ENCODE measurements at places on chromosomes 3 and 15.

DNA sequence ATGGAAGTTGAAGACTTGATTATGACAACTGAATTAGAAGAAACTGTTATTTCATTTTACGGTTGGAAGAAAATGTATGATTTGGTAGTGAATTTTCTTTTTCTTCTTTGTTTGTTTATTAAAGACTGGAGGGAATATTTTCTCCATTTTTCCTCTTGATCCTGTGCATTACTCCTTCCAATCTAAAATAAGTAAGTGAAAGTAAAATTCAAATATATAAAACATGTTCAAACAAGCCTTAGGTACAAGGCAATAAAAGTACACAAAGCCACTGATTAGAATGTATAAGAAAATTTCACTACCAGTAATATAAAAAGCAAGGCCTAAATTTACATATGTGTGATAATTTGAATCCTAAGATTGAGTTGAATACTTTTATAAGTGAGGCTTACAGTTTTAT is 181.2 kb upstream of the MME start:
- DNase-seq = no peak

DNA sequence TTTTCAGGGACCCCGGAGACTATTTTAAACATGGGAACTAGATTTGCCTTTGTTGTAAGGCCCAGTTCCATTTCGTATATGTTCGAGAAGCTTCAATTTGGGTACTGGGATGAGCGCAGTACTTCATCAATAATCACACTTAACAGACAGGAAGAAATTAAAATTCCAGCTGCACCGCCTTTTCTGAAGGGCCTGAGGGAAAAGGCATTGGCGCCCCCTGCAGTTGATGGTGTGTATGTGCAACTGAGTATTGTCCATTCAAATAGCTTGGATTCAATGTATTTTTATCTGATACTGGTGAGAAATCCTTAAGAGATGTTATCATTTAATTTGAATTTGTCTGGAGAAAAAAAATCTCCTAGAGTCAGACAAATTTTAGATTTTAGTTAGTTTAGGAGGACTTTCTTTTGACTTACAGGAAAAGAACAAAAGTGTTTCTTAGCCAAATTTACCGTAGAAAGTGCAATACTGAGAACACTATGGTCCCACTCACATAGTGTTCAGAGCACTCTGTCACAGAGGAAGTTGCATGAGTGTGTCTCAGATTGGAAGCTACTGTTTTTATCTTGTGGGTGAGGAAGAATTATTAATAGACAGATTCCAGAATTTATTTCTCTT is 5.4 kb upstream of the ALDH1A2 start:
- DNase-seq = peak; percentile 43

- no peak for DNase-seq
These were observed 14.0 kb upstream of the STAC start for GRCh38 chr3:36366308-36366707.

GRCh38 chr15:37125143-37125542 is 24.8 kb upstream of the MEIS2 start:
- no peak for DNase-seq

GRCh38 chr3:58288011-58288728 is 17.9 kb upstream of the RPP14 start:
- DNase-seq = peak; percentile 92

- DNase-seq = no peak
These were observed 57.6 kb upstream of the ATP11B start for GRCh38 chr3:182735672-182736071.

GRCh38 chr3:123782488-123782887 is 101.6 kb downstream of the MYLK start:
- no peak for DNase-seq

DNA sequence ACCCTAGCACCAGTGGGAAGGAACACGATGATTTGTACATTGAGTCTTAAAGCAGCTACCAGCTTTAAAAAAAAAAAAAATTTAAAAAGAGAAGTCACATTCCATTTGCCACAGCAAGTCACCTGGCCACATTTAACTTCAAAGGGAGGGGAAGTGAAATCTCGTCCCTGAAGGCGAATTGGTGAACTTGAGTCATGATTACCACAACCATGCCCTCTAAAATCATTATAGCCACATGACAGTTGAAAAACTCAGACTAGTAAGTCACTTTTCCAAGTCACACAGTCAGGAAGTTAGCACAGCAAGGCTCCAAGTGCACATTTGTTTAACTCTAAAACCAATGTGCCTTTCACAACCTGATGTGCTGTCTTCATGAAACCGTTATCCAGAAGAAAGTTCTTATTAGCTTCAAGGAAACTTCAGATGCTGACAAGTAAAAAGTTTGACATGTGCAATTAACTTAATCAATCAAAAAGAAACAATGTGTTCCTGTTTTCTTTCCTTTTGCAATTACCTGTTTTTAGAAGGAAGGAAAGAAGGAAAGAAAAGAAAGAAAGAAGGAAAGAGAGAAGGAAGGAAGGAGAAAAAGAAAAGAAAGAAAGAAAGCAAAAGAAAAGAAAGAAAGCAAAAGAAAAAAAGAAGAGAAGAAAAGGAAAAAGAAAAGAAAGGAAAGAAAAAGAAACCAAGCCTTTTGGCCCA is 8.3 kb upstream of the THSD4 start:
- no peak for DNase-seq

DNA sequence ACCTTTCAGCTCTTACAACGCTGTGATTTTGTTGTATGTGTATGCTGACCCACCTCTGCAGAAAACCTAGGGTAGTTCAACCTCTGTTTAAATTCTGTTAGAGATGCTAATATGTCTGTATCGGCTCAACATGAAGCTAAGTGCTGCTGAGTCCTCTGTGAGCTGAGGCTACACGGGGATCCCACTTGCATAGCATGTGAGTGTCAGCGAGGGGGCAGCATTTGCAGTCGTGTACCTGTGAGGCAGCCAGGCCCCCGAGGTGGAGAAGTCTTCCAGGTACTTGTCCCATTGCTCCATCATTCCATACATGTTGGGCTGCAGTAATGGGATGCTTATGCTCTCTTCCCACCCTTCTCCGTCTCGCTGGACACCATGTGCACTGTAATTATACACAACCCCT is 3.7 kb downstream of the MKRN2OS start:
- DNase-seq = peak; percentile 60

- DNase-seq = no peak
These were observed 96.0 kb upstream of the TSC22D2 start for GRCh38 chr3:150312018-150312657.

Measured in cerebellar cortex (tissue), 1 donor.